ENCODE measurements at places on chromosomes 12 and 14. TPM values are rescaled to one million over a fixed set of nuclear protein-coding genes. Genes with fewer than 3 reads are reported as not detected.

DNA sequence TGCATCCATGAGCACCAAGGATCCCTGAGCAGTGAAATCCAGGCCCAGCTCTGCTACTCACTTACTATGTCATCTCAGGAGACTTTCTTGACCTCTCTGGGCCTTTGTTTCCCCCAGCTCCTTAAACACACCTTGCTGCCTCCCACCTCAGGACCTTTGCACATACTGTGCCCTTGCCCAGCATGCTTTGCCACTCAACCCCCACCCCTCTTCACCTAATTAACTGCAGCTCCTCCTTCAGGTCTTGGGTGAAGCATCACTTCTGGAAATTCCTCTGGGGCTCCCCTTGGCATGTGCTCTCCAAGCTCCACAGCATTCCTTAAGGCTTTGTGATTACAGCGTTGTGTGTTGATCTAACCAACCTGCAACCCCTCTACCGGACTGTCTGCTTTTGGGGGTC, 15.9 kb downstream of the WSCD2 start:
- no peaks in the 10 kb centered on the region for H3K36me3 ChIP-seq
- H3K27ac ChIP-seq = no peak overlapping the region
- no peak overlapping the region for H3K4me3 ChIP-seq
- no peak for DNase-seq
- no peaks in the 10 kb centered on the region for H3K4me1 ChIP-seq

DNA sequence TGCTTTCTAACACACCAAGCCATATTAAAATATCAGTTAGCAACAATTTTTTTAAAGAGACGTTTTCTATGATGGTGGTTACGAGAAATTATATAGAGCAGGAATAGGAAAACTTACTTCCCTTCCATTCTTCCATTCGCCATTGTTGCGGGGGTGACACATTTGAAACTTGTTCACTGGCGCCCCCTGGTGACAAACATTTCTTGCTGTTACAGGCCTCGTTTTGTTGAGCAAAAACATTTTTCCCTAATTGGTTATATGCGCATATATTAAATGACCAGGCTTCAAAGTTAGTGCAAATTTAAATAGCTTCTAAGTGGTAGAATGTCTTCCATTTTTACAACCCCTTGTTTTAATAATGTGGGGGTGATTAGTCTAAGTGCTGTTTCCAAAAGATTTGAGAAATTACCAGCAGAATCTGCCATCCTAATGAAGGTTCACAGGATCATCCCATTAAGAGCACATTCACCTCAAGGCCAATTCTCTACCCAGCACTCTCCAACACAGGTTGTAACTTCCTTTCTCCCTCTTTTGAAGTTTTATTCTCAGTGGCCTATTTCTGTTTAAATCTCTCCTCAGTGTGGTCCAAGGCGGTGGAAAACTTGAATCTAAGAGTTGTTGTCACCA, 1124.7 kb downstream of the FLRT2 start:
- peak; percentile 61 for DNase-seq
- no peak overlapping the region for H3K27ac ChIP-seq
- H3K36me3 ChIP-seq = no peaks in the 10 kb centered on the region
- no peak overlapping the region for H3K4me3 ChIP-seq

GRCh38 chr14:92500491-92500941, 13.1 kb upstream of the RIN3 start:
- no peak overlapping the region for H3K27ac ChIP-seq
- no peak for DNase-seq
- H3K4me3 ChIP-seq = no peak overlapping the region

- no peaks in the 10 kb centered on the region for H3K4me1 ChIP-seq
- no peak overlapping the region for H3K4me3 ChIP-seq
- no peaks in the 10 kb centered on the region for H3K27me3 ChIP-seq
- no peaks in the 10 kb centered on the region for H3K36me3 ChIP-seq
Measured at GRCh38 chr12:54351341-54351740, 12.9 kb downstream of the GPR84 start.

GRCh38 chr12:116206828-116207227, 70.7 kb downstream of the MED13L start:
- H3K4me3 ChIP-seq = no peak overlapping the region
- no peaks in the 10 kb centered on the region for H3K27me3 ChIP-seq
- peaks cover 31% of the 10 kb centered on the region for H3K4me1 ChIP-seq

GRCh38 chr14:91731018-91731417, 868 bp downstream of the CATSPERB start:
- no peaks in the 10 kb centered on the region for H3K4me1 ChIP-seq
- DNase-seq = no peak
- no peak overlapping the region for H3K4me3 ChIP-seq
- H3K27me3 ChIP-seq = no peaks in the 10 kb centered on the region

DNA sequence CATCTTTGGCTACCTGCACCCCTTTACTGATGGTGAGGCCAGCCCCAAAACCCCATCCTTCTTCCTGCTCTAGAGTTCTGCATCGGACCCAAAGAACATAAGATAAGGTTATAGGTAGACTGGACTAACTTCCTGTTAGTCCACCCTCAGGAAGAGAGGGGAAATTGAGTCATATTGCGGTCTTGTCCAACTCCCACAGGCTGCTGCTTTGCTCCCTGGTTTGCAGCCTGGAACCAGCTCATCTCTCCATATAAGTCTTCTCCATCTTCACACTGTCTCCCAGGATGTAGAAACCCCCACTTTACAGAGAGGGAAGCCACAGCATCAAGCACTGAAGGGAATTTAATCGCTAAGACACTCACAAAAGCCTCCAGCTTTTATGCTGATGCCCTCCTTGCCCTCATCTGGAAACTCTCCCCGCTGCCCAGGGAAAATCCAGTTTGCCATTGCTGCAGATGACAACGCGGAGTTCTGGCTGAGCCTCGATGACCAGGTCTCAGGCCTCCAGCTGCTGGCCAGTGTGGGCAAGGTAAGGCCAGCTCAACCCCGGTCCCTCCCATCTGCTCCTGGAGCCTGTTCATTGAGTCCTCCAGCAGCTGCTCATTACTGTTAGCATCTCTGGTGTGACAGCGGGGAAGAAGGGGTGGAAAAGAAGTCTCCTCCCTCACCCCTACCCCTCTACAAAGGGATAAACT, 85.3 kb downstream of the B4GALNT3 start:
- peak overlapping the region; percentile 17 for H3K27ac ChIP-seq
- no peaks in the 10 kb centered on the region for H3K27me3 ChIP-seq
- no peak for DNase-seq
- peaks cover 8% of the 10 kb centered on the region for H3K36me3 ChIP-seq
- no peak overlapping the region for H3K4me3 ChIP-seq
- no peaks in the 10 kb centered on the region for H3K4me1 ChIP-seq

GRCh38 chr14:29681316-29681715, 246.3 kb downstream of the PRKD1 start:
- H3K36me3 ChIP-seq = no peaks in the 10 kb centered on the region
- H3K4me1 ChIP-seq = no peaks in the 10 kb centered on the region
- H3K27ac ChIP-seq = no peak overlapping the region

GRCh38 chr14:103107941-103108748, 13.6 kb downstream of the EXOC3L4 start:
- H3K36me3 ChIP-seq = no peaks in the 10 kb centered on the region
- no peak overlapping the region for H3K27ac ChIP-seq
- DNase-seq = no peak
- peaks cover 2% of the 10 kb centered on the region for H3K27me3 ChIP-seq

DNA sequence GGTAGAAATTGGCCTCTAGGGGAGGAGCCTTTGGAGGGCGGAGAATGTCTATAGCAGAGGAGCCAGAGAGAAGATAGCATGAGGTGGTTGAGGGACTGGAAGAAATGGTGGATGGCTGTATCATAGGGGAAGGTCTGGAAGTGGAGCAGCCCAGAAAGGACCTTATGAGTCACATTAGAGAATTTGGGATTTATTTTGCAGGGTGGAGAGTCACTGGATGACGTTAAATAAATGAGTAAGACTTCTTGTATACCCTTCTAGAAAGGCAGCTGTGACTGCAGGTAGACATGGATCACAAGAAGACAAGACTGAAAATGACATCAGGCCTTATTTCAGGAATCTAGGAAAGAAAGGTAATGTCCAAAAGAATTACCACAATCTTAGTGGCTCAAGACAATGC, 208.2 kb upstream of the TMTC1 start:
- H3K4me3 ChIP-seq = no peak overlapping the region
- no peak for DNase-seq
- no peaks in the 10 kb centered on the region for H3K4me1 ChIP-seq
- H3K27ac ChIP-seq = no peak overlapping the region
- no peaks in the 10 kb centered on the region for H3K36me3 ChIP-seq

DNA sequence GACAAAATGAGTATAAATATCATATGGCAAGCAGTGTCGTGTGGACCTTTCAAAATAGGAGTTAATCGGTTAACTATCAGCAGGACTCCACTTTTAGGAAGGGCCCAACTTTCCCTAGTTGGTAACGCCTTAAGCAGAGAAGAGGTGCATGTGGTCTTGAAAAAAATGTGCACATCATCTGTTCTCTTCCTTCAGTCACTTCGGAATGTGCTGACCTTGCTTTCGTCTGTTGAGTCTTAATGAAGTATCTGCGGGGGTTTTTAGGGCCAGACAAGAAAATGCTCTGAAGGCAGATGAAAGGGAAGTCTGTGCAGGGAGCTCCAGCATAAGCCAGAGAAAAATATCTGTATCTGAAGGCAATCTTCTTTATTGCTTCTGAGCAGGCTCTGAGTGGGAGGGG, 185.2 kb downstream of the AEBP2 start:
- H3K4me3 ChIP-seq = no peak overlapping the region
- no peaks in the 10 kb centered on the region for H3K36me3 ChIP-seq
- H3K4me1 ChIP-seq = peaks cover 7% of the 10 kb centered on the region

DNA sequence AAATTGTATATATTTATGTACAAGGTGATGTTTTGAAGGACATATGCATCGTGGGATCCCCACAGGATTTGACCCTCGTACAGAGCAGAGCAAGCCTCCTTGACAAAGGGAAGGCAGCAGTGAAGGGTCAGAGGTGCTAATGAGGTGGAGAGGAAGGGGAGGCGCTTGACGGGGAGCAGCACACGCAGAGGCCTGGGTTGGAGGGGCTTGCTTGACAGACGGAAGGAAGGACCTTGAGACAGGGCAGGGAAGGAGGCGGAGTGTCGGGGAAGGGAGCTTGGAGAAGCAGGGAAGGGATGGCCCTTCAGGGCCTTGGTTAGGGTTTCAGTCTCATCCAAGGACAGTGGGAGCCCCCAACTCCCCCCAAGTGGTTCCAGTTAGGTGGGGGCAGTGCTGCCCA, 52.6 kb downstream of the ZNF664 start:
- no peak overlapping the region for H3K4me3 ChIP-seq
- no peaks in the 10 kb centered on the region for H3K36me3 ChIP-seq
- no peak overlapping the region for H3K27ac ChIP-seq
- H3K27me3 ChIP-seq = no peaks in the 10 kb centered on the region
- no peak for DNase-seq
- peaks cover 6% of the 10 kb centered on the region for H3K4me1 ChIP-seq

- no peaks in the 10 kb centered on the region for H3K4me1 ChIP-seq
- no peak overlapping the region for H3K4me3 ChIP-seq
- no peaks in the 10 kb centered on the region for H3K27me3 ChIP-seq
- H3K36me3 ChIP-seq = no peaks in the 10 kb centered on the region
Measured at GRCh38 chr14:33842299-33842698, 108.6 kb downstream of the EGLN3 start.

DNA sequence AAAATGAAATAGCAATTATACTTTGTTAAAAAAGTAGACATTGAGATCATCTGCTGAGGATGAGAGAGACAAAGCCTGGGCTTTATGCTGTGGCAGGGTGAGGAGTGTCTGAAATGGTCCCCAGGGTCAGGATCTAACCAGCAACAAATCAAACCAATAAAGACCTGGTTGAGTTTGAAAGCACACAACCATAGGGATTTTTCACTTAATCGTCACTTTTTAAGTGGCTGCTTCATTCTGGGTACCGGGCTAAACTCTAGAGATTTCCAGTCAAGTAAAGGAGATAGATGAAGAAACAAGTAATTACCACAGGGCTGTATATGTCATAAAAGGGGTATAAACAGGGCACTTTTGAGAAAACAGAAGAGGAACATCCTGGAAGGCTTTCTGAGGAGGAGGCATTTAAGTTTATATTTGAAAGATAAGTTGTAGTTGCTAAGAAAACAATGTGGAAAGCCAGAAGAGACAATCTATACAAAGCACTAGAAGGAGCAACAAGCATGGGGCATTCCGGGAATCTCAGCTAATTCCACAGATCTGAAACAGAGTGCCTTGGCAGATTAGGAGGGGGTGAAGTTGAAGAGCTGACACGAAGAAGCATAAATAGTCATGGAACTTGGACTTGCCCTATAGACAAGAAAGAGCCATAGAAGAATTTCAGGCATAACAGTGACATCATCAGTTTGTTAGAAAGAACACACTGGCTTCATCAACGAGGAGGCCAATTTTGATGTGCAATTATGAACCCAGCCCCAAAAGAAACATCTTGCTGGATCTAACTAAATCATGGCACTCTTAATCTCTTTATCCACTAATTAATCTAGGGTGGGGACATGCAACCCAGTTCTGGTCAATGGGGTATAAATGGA, 46.9 kb upstream of the FRS2 start:
- DNase-seq = no peak
- H3K4me3 ChIP-seq = no peak overlapping the region
- no peak overlapping the region for H3K27ac ChIP-seq
- H3K36me3 ChIP-seq = no peaks in the 10 kb centered on the region
- H3K4me1 ChIP-seq = no peaks in the 10 kb centered on the region

DNA sequence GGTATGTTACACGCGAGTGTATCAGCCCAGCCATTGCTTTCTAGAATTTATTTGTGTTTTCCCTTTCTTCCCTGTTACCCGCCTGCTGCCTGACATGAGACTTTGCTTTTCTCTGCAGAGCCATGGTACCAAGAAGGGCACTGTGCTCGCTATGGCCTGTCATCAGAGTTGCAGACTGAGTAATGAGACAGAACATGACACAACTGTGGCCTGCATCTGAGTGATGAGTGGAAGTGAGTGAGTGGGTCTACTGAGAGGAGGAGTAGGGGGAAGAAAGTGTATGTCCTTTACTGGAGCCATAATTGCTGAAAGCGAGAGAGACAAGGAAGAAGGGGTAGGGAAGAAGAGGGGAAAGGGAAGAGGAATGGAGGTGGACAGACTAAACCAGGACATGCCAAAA, 2.9 kb downstream of the RILPL1 start:
- H3K4me1 ChIP-seq = no peaks in the 10 kb centered on the region
- no peak for DNase-seq
- no peaks in the 10 kb centered on the region for H3K36me3 ChIP-seq
- H3K27me3 ChIP-seq = no peaks in the 10 kb centered on the region
- no peak overlapping the region for H3K4me3 ChIP-seq

- no peak overlapping the region for H3K27ac ChIP-seq
- H3K36me3 ChIP-seq = no peaks in the 10 kb centered on the region
- no peaks in the 10 kb centered on the region for H3K27me3 ChIP-seq
- H3K4me1 ChIP-seq = no peaks in the 10 kb centered on the region
Measured at GRCh38 chr12:64173456-64173855, 48.6 kb downstream of the KICS2 start.

- no peaks in the 10 kb centered on the region for H3K36me3 ChIP-seq
- no peaks in the 10 kb centered on the region for H3K4me1 ChIP-seq
- no peak for DNase-seq
- no peak overlapping the region for H3K4me3 ChIP-seq
Measured at GRCh38 chr14:36627981-36628380, 33.7 kb upstream of the PAX9 start.

GRCh38 chr12:4243091-4243490, 30.5 kb upstream of the CCND2 start:
- no peak overlapping the region for H3K27ac ChIP-seq
- H3K4me1 ChIP-seq = no peaks in the 10 kb centered on the region
- DNase-seq = no peak
- no peak overlapping the region for H3K4me3 ChIP-seq

- no peaks in the 10 kb centered on the region for H3K36me3 ChIP-seq
- H3K4me1 ChIP-seq = peaks cover 30% of the 10 kb centered on the region
- no peak overlapping the region for H3K4me3 ChIP-seq
- H3K27ac ChIP-seq = no peak overlapping the region
- DNase-seq = no peak
- no peaks in the 10 kb centered on the region for H3K27me3 ChIP-seq
Measured at GRCh38 chr12:79778802-79779448, 88.2 kb upstream of the PAWR start.

Gene PPP4R4
- total RNA-seq = 1.2 TPM

Gene LMO3
- 12.4 TPM for total RNA-seq

Gene P2RX2
- total RNA-seq = not detected

Gene CLEC12A
- total RNA-seq = 0.22 TPM

Gene RNASE1
- 396 TPM for total RNA-seq

Gene C12orf50
- not detected for total RNA-seq
